Mesenchymal stem cell (in vitro differentiated cells and primary cell): ENCODE measurements at places on chromosomes 1 and 21.

- H3K27me3 ChIP-seq: peaks cover 76% of the 10 kb centered on the region
- H3K36me3 ChIP-seq: no peaks in the 10 kb centered on the region
- DNase-seq: peak; percentile 26
Observed at GRCh38 chr21:34670220-34670961, 1.6 kb downstream of the CLIC6 start.

GRCh38 chr1:11659748-11660147 lies 4.3 kb upstream of the FBXO6 start:
- no peak overlapping the region for H3K4me3 ChIP-seq
- H3K27ac ChIP-seq: no peak overlapping the region
- peaks cover 16% of the 10 kb centered on the region for H3K36me3 ChIP-seq
- no peaks in the 10 kb centered on the region for H3K27me3 ChIP-seq
- H3K4me1 ChIP-seq: peaks cover 19% of the 10 kb centered on the region
- no peak for DNase-seq

DNA sequence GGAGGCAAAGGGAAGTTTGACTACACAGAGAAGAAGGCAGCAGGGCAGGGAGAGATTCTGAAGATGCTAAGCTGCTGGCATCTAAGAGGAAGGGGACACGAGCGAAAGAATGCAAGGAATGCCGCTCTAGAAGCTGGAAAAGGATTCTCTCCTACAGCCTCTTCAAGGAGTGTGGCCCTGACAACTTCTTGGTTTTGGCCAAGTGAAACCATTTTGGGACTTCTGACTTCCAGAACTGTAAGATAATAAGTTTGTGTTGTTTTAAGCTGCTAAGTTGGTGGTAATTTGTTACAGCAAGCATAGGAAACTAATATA lies 28.5 kb downstream of the MGST3 start:
- peaks cover 91% of the 10 kb centered on the region for H3K36me3 ChIP-seq
- H3K4me1 ChIP-seq: no peaks in the 10 kb centered on the region
- no peaks in the 10 kb centered on the region for H3K27me3 ChIP-seq

DNA sequence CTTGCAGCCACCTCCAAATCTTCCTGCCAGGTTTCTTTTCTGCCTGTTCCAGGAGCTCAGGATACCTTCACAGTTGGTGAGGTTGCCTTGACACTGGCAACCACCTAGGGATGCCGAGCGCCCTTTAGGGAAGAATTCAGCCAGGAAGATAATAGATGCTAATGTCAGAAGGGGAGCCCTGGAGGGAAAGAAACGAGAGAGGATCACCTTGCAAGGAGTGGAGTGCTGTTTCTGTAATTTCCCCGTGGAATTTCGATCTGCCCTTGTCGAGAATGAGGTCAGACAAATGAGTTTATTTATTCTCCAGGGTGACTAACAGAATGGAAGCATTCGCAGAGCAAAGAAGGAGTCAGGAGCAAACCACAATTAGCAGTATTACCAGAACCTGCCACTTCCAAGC lies 315.8 kb upstream of the KAZN start:
- H3K27me3 ChIP-seq: no peaks in the 10 kb centered on the region
- H3K4me1 ChIP-seq: no peaks in the 10 kb centered on the region
- no peaks in the 10 kb centered on the region for H3K36me3 ChIP-seq
- DNase-seq: no peak
- no peak overlapping the region for H3K4me3 ChIP-seq

- H3K36me3 ChIP-seq: no peaks in the 10 kb centered on the region
- peak; percentile 75 for DNase-seq
- H3K4me1 ChIP-seq: no peaks in the 10 kb centered on the region
- H3K4me3 ChIP-seq: no peak overlapping the region
- H3K27me3 ChIP-seq: no peaks in the 10 kb centered on the region
- H3K27ac ChIP-seq: no peak overlapping the region
Observed at GRCh38 chr21:34974162-34974981, 74.7 kb downstream of the RUNX1 start.

GRCh38 chr1:115224636-115225035 lies 113.4 kb downstream of the NGF start:
- no peak for DNase-seq
- no peaks in the 10 kb centered on the region for H3K36me3 ChIP-seq
- no peak overlapping the region for H3K27ac ChIP-seq
- peaks cover 10% of the 10 kb centered on the region for H3K4me1 ChIP-seq

DNA sequence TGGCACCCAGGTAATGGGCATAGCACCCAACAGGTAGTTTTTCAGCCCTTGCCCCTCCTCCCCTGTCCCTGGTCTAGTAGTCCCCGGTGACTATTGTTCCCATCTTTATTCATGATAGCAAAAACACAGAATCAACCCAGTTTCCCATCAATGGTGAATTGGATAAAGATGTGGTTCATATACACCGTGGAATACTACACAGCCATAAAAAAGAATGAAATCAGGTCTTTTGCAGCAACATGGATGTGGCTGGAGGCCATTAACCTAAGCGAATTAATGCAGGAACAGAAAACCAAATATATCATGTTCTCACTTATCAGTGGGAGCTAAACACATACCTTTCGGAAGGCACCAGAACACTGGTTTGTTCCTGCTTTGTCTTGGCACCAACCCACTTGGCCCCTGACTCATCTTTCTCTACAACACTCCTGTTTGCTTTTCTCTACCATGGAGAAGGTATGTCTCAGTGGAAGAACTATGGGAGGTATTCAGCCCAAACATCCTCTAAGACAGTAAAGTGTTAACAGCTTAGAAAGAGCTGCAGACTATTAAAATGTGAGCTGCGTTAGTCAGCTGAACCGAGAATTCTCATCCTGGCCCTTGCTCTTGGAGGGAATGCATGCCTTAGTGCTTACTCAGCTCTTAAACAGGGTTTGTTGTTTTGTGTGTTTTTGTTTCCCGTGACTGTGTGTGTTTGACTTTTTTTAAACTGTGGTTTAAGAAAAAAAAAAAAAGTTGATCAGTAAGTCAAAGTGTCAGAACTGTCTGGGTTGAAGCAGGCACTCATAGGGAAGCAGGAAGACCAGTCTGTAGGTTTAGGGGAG lies 203.0 kb downstream of the TOMM20 start:
- H3K36me3 ChIP-seq: no peaks in the 10 kb centered on the region
- no peaks in the 10 kb centered on the region for H3K27me3 ChIP-seq
- peak overlapping the region; percentile 44 for H3K4me3 ChIP-seq
- DNase-seq: peak; percentile 99
- peak overlapping the region; percentile 86 for H3K27ac ChIP-seq
- peaks cover 27% of the 10 kb centered on the region for H3K4me1 ChIP-seq

DNA sequence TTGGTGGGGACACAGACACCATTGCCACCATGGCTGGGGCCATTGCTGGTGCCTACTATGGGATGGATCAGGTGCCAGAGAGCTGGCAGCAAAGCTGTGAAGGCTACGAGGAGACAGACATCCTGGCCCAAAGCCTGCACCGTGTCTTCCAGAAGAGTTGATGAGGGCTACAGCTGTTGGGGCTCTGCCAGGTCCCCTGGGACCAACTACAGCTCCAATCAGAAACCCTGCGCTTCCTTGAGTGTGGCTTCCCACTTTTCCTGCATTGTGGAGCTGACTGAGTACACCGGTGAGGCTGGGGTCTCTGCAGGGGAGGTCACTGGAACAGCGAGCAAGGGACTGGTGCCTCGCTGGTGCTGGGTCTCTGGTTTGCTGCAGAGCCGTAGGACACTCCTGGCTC lies 4.5 kb downstream of the ADPRS start:
- H3K4me1 ChIP-seq: peaks cover 27% of the 10 kb centered on the region
- peaks cover 54% of the 10 kb centered on the region for H3K36me3 ChIP-seq
- no peak overlapping the region for H3K4me3 ChIP-seq
- H3K27ac ChIP-seq: no peak overlapping the region
- no peak for DNase-seq

DNA sequence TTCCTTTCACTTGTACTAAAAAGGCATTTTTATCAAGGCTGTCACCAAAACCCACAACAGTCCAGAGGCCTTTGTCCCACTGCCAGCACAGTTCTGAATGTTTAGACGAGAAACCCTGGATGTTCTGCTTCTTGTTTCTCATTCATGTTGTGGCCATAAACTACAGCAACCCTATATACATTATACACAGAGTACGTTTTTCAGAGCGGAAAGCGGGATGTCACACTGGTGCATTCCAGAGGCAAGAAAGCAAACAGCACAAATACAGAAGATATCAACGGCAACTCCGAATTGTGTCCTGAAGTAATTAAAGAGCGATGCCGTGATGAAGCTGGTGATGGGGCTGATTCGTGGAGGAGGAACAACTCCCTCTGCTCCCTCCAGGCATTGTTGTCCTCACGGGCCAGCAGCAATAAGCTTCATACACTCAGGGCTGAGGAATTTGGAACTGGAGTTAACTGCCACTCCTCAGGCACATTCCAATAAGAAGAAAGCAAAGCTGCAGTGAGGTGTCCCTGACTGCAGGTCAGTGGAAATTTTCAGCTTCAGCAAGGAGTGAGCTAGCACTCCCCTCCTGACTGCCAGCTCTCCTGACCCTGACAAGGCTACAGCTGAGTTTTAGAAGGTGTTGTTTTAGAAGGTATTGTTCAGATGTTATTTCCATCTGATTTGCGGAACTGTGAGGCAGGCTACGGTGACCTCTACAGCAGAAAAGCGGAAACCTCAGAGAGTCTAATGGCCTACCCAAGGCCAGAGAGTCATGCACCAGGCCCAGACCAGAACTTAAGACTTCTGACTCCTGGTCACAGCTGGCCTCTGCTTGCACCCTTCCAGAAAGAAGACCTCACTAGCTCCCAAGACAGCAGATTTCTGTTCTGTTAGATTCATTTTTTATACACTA lies 149.0 kb downstream of the TGFBR3 start:
- peak overlapping the region; percentile 2 for H3K4me3 ChIP-seq
- peaks cover 27% of the 10 kb centered on the region for H3K4me1 ChIP-seq
- peak; percentile 81 for DNase-seq
- H3K27ac ChIP-seq: peak overlapping the region; percentile 72

- peaks cover 5% of the 10 kb centered on the region for H3K4me1 ChIP-seq
- H3K27ac ChIP-seq: no peak overlapping the region
- no peaks in the 10 kb centered on the region for H3K27me3 ChIP-seq
- H3K36me3 ChIP-seq: no peaks in the 10 kb centered on the region
Observed at GRCh38 chr1:181023265-181024057, 791 bp upstream of the STX6 start.

DNA sequence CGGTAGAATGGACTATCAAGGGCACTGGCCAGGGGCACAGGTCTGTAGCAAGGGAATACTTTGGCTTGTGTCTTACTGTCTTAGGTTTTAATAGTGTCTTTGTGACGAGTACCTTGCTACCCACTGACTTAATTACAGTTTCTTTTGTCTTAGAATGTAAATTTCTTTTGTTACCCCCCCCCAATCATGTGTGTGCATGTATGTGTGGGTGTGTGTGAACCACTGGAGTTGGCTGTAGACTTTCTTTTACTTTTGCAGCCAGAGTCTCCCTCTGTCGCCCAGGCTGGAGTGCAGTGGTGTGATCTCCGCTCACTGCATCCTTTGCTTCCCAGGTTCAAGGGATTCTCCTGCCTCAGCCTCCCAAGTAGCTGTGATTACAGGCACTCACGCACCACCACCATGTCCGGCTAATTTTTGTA lies 61.8 kb upstream of the CLDN14 start:
- H3K36me3 ChIP-seq: no peaks in the 10 kb centered on the region
- H3K4me3 ChIP-seq: no peak overlapping the region
- no peak for DNase-seq
- H3K27me3 ChIP-seq: peaks cover 55% of the 10 kb centered on the region
- no peak overlapping the region for H3K27ac ChIP-seq

DNA sequence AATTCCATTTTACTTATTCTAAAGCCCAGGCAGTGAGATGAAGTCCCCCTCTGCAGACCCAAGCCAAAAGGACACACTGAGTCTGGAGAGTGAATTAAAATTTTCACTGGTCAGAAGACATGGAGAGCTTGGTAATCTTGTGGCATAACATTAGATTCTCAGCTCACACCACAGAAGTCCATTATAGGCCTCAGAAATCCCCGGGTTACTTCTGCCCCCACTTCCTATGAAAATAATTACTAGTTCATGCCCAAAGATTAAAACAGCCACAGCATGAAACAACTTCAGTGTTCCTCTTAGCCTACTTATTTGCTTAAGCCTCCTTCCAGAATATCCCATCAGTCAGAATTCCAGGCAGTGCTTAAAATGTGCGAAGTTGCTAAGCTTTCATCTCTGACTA lies 123.3 kb downstream of the ZC3H11B start:
- H3K4me1 ChIP-seq: no peaks in the 10 kb centered on the region
- no peak for DNase-seq
- no peak overlapping the region for H3K27ac ChIP-seq

- H3K4me1 ChIP-seq: peaks cover 60% of the 10 kb centered on the region
- H3K27ac ChIP-seq: peak overlapping the region; percentile 100
- DNase-seq: no peak
- H3K36me3 ChIP-seq: peaks cover 28% of the 10 kb centered on the region
- H3K27me3 ChIP-seq: no peaks in the 10 kb centered on the region
Observed at GRCh38 chr1:150560576-150561253, 11.5 kb downstream of the ADAMTSL4 start.

DNA sequence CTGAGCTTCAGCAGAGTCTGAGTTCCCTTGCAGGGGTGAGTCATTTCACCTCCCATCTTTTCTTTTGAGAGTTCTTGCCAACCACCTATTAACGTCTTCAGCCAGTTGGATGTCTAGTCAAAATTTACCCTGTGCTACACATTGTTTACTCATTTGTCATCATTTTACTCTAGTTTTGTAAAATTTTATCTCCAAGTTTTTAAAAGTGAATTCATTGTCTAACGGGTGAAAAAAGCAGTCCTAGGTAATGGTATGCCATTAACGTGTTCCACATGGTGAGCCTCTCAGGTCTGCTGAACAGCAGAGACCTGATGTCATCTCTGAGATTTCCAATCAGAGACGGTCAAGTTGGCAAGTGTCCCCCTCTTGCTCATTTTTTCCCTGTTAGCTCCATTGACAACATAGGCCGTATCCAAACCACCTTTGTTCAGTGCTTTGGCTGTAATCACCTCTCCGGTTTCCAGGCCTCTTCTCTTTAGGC lies 85.4 kb downstream of the TBX15 start:
- H3K4me1 ChIP-seq: no peaks in the 10 kb centered on the region
- H3K27ac ChIP-seq: peak overlapping the region; percentile 57
- DNase-seq: no peak
- no peak overlapping the region for H3K4me3 ChIP-seq

DNA sequence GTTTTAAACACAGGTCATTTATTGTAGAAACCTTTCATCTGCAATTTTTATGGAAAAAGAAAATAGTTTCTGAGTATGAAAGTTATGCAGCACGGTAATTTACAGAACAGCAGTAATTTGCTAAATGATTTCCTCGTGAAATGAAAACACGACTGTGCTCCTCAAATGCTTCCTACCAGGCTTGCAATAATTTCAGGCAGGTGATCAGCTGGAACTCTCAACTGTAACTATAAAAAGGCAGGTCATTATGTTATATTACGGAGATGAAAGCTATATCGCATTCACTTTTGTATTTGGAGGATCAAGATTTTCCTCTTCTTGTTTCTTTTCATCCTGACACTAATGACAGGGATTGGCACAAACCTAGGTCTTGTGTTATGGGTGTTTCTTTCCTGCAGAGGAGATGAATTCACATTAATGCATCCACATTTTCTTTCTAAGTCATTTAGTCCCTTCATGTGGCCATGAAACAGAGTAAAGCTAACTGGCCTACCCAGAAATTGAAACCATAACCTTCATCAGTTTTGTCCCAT lies 57.4 kb downstream of the SAMSN1 start:
- H3K36me3 ChIP-seq: no peaks in the 10 kb centered on the region
- H3K27ac ChIP-seq: no peak overlapping the region
- H3K4me3 ChIP-seq: no peak overlapping the region
- no peaks in the 10 kb centered on the region for H3K4me1 ChIP-seq

GRCh38 chr1:116956378-116956777 lies 45.2 kb upstream of the CD101 start:
- H3K4me3 ChIP-seq: no peak overlapping the region
- no peaks in the 10 kb centered on the region for H3K27me3 ChIP-seq
- peaks cover 2% of the 10 kb centered on the region for H3K4me1 ChIP-seq
- DNase-seq: no peak
- H3K36me3 ChIP-seq: peaks cover 25% of the 10 kb centered on the region

- H3K36me3 ChIP-seq: peaks cover 77% of the 10 kb centered on the region
- no peak overlapping the region for H3K4me3 ChIP-seq
- DNase-seq: no peak
Observed at GRCh38 chr1:12005488-12006166, 13.7 kb upstream of the MIIP start.
